ENCODE measurements at places on chromosomes 16 and 17. TPM values are rescaled to one million over a fixed set of nuclear protein-coding genes. Genes with fewer than 3 reads are reported as not detected.

ITPRIPL2 gene
- 57.7 TPM for total RNA-seq

AANAT gene
- total RNA-seq, result not detected

NT5C3B gene
- 64.8 TPM for total RNA-seq

PROCA1 gene
- total RNA-seq, result 1.9 TPM

MEIOB gene
- total RNA-seq, result not detected

ABI3 gene
- total RNA-seq, result 1.1 TPM

IRF8 gene
- 13.7 TPM for total RNA-seq

MT4 gene
- not detected for total RNA-seq

HEATR9 gene
- not detected for total RNA-seq
